ENCODE measurements at places on chromosomes 7 and 10. TPM values are rescaled to one million over a fixed set of nuclear protein-coding genes. Genes with fewer than 3 reads are reported as not detected.

Gene ASZ1
- total RNA-seq: not detected

Gene FGFBP3
- 27.6 TPM for total RNA-seq

Gene LIPM
- total RNA-seq: not detected

Gene GSTO2
- total RNA-seq: 7.6 TPM

Gene MLXIPL
- 0.87 TPM for total RNA-seq

DNA sequence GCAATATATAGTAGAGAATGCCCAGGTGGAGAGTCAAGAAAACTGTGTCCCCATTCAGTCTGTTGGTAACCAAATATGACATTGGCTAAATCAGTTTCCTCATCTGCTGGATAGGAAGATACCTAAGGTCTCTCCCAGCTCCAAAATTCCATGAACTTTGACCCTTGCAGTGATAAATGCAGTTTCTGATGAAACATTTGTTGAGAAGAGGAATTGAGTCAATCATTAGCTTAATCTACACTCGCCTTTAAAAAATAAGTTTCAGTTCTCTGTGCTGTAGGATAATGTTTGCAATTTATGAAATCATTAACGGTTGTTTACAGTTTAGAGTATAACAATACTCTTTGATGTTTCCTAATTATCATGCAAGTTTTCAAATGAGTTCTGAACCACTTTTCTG, 38.0 kb upstream of the SLC25A13 start:
- no peak for DNase-seq

- no peak for DNase-seq
These were observed 190.2 kb downstream of the RELN start for GRCh38 chr7:103799298-103799697.

- DNase-seq: no peak
These were observed 166.0 kb upstream of the ZMIZ1 start for GRCh38 chr10:78902815-78903214.

GRCh38 chr10:117670116-117670904, 127.8 kb downstream of the EMX2 start:
- DNase-seq: no peak

GRCh38 chr10:14800397-14800796, 25.7 kb upstream of the FAM107B start:
- DNase-seq: no peak

Data from neural progenitor cell (in vitro differentiated cells).